Germinal center (tissue), 1 donor: ENCODE measurements at places on chromosomes 11 and 22.

GRCh38 chr11:83361831-83362230, 75.7 kb upstream of the CCDC90B start:
- DNase-seq: no peak

GRCh38 chr11:45022294-45023064, 71.8 kb upstream of the TP53I11 start:
- DNase-seq: no peak

DNA sequence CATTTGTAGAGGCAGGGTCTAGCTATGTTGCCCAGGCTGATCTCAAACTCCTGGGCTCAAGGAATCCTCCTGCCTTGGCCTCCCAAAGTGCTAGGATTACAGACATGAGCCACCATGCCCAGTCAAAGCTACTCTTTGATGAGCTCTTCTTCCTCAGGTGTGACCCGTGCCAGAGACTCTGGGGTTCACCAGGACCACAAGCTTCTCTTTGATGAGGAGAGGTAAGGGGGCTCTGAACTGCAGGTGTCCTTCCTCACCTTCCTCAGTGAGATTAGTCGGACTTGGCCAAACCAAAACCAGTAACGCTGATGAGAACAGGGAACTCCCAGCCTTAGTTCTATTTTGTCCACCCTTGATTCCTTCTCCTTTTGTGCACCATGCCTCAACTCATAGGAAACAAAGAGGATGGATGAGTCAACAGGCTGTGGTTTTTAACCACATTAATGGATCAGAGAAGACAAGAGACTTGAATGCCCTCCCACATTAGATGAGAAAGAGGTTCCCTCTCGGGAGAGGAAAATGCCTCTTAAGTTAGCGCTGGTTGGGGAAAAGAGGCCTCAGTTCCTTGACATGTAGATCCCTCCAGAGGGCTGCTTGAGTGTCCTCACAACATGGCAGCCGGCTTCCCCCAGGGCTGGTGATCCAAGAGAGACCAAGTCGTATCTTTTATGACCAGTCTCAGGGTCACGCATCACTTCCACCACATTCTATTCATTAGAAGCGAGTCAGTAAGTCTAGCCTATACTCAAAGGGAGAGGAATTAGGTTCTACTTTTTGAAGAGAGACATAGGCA, 25.7 kb upstream of the CTR9 start:
- no peak for DNase-seq

GRCh38 chr22:31723723-31724122, 26.2 kb downstream of the PRR14L start:
- DNase-seq: no peak

- no peak for DNase-seq
Observed at GRCh38 chr11:875769-876301, 33.2 kb downstream of the TSPAN4 start.

DNA sequence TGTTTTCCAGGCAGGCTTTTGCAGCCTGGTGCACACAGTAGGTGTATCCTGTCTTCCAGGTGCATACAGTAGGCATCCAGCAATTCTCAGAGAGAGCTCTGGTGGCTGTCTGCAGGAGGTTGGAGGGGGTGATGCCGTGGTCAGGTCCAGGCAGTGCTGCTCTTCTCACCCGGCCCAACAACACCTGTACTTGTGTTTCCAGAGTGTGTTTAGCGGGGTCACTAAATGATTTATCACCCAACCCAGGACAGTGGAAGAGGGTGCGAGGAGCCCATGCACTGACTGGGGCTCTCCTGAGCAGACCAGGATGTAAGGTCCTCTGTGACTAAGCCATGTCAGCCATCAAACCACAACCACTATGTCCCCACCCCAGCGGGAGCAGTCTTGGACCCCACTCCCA, 18.6 kb upstream of the FGF3 start:
- no peak for DNase-seq

DNA sequence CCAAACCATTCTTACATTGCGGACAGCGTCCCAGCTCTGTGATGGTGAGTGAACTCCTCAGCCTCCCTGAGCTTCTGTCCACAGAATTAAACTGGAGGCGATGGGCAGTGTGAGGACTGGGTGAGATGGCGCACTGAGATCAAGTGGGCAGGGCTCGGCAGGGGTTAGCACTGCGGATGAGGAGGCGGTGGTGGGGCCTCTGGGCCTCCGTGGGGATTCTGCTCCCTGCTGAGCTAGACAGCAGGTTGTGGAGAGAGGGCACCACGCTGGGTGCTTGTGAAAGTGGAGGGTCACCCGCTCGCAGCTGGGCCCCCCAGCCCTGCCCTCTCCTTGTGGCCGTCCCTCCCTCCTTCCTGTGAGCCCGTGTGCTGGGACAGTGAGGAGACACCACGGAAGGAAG, 25.6 kb upstream of the PARVG start:
- DNase-seq: no peak
